ENCODE measurements at places on chromosomes 12 and 14.

- DNase-seq = peak; percentile 37
Observed at GRCh38 chr12:78584695-78585094, 279.9 kb upstream of the SYT1 start.

DNA sequence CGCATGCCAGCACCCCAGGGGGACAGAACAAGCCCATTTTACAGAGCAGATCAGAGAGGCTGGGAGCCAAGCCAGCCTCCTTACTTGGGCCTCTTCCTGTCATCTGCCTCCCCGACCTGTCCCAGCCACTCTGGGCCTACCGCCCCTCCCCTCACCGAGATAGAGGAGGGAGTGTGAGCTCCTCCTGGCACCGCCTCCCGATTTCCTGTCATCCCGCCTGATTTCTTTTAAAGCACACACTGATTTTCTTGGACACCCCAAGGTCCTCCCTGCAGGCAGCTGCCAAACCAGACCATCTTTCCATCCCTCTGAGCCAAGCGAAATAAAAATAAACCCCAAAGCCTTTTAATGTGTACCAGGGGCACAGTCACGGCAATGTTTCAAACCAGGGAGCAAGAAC is 108.4 kb downstream of the RFLNA start:
- no peak for DNase-seq

GRCh38 chr14:102150744-102151143 is 11.0 kb downstream of the WDR20 start:
- no peak for DNase-seq

GRCh38 chr14:101040538-101041442 is 137.3 kb upstream of the RTL1 start:
- DNase-seq = no peak

- DNase-seq = no peak
Observed at GRCh38 chr14:92154283-92154942, 32.6 kb downstream of the CPSF2 start.

DNA sequence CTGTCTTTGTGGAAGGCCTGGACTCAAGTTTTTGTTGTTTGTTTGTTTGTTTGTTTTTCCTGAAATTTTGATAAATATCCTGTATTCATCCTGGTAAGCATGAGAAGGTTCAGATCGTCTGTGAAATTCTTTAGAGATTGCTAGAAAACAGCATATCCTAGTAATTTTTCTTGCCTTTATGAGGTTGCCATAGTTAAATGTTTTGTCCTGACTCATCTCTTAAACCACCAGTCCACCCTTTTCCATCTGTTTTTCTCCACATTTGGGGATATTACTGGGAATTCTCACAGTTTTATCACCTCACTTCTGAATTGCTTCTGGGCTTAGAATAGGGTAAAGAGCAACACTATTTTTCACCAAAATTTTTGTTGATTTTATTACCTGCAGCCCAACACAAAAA is 248.3 kb downstream of the FBXL14 start:
- DNase-seq = no peak

- no peak for DNase-seq
Observed at GRCh38 chr12:15769586-15769985, 19.6 kb downstream of the EPS8 start.

GRCh38 chr14:87992346-87992717 is 650 bp downstream of the GALC start:
- DNase-seq = peak; percentile 56

GRCh38 chr12:14970473-14970872 is 2.4 kb upstream of the PDE6H start:
- DNase-seq = no peak

DNA sequence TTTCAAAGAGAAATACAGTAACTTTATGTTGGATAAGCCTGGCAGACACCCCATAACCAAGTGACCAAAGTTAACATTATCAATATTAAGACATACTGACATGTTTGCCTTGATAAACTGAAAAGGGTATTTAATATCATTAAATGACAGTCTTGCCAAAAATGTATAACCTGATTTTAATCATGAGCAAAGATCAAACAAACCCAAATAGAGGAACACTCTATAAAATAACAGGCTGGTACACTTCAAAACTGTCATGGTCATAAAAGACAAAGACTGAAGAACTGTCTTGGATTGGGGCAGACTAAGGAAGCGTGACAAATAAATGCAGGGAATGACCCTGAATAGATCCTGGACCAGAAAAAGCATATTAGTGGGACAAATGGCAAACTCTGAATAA is 64.0 kb downstream of the AKAP6 start:
- no peak for DNase-seq

DNA sequence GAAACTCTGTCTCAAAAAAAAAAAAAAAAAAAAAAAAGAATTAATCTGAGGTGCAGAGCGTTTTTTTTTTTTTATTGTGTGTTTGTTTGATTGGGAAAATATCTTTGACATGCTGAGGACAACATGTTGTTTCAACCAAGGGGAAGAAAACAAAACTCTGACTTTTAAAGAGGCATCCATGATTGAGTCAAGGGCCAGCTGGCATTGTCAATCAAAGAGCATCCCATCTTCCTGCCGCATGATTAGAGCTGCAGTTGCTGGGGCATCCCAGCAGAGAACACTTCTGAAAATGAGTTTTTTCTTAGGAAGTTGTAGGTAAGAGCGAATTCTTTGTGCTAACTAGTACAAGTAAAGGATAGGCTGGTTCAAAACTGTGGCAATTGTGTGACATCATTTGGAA is 200.9 kb upstream of the DAAM1 start:
- no peak for DNase-seq

DNA sequence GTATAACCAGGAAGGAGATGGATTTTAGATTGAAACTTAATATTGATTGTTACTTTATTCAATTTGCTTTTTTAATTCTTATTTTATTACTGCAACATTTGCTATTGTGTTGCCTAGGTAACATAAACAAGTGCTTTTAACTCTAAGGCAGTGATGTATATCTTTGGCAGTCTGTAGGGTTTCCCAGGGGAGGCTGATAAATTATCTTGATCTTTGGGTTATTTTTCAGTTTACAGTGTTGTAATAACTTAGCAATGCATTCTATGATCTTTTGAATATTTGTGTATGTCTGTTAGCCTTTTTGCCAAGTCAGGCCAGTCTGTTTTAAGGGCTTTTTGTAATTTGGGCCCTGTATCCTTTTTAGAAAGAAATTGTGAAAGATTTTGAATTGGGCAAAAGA is 7.8 kb upstream of the DTD2 start:
- no peak for DNase-seq

- peak; percentile 62 for DNase-seq
Observed at GRCh38 chr14:91369628-91370445, 47.8 kb downstream of the CCDC88C start.

DNA sequence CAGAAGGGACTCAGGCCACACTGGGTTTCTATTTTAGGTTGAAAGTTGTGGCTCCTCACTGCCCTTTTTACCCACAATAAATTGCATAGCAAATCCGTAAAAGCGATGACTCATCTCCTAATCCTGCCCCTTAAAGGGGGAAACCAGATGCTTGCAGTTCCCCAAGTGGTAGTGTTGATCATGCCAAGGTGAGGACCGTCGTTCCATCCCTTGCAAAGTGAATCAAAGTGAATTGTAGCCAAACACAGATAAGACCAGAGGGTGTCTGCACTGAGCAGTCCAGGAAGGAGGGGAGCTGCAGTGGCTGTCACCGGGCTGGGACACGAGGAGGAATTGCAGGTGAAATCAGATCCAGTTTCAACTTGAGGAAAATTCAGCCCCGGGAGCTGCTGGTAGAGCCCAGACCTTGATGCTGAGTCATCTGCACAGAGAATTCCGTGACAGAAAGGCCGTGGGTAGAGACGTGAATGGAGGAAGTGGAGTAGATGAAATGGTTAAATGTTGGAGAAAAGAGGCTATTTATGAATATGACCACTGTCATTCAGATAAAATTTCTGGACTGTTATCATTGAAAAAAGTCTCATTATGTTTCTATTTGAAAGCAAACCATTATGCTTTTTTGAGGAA is 44.2 kb upstream of the MMP17 start:
- DNase-seq = peak; percentile 78

- DNase-seq = no peak
Observed at GRCh38 chr12:57751432-57751787, 700 bp downstream of the CDK4 start.

DNA sequence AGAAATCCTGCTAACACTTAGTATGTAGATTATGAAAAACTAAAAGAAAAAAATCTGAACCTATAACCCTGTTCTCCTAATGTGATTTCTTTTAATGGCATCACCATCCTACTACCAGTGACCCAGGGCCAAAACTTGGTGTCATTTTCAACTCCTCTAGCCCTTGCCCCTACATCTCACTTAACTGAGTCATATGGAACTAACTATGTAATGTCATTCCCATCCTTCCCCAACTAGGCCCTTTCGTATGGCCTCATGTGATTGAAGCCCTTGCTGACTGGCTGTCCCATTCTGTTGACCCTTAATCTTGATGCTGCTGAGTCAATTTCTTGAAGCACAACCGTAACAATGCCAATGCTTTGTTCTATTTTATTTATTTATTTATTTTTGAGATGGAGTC is 7.6 kb downstream of the DMAC2L start:
- no peak for DNase-seq

DNA sequence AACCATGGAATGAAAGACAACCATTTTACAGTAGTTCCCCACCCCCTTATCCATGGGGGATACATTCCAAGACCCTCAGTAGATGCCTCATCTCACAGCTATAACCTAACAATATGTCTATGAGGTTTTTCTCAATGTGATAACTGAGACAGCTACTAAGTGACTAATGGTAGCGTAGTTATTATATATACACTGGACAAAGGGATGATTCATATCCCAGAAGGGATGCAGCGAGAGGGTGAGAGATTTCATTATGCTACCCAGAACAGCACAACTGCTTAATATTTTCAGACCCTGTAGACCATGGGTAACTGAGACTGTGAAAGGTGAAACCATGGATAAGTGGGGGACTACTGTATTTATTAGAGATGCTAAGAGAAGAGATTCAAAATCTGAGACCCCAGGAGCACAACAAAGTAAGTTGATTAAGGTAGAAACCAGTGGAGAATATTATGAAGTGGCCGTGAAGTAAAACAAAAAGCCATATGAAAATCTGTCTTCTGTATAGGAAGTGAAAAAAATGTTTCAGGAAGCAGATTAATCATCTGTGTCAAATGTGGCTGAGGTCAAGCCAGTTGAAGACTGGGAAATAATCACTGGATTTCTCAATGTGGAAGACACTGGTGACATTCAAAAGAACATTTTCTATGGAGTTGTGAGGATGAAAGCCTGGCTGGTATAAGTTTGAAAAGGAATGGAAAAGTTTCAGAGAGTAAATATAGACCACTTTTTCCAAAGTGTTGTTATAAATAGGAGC is 77.2 kb downstream of the RPL10L start:
- no peak for DNase-seq

GRCh38 chr12:91332302-91332701 is 149.7 kb upstream of the DCN start:
- no peak for DNase-seq

DNA sequence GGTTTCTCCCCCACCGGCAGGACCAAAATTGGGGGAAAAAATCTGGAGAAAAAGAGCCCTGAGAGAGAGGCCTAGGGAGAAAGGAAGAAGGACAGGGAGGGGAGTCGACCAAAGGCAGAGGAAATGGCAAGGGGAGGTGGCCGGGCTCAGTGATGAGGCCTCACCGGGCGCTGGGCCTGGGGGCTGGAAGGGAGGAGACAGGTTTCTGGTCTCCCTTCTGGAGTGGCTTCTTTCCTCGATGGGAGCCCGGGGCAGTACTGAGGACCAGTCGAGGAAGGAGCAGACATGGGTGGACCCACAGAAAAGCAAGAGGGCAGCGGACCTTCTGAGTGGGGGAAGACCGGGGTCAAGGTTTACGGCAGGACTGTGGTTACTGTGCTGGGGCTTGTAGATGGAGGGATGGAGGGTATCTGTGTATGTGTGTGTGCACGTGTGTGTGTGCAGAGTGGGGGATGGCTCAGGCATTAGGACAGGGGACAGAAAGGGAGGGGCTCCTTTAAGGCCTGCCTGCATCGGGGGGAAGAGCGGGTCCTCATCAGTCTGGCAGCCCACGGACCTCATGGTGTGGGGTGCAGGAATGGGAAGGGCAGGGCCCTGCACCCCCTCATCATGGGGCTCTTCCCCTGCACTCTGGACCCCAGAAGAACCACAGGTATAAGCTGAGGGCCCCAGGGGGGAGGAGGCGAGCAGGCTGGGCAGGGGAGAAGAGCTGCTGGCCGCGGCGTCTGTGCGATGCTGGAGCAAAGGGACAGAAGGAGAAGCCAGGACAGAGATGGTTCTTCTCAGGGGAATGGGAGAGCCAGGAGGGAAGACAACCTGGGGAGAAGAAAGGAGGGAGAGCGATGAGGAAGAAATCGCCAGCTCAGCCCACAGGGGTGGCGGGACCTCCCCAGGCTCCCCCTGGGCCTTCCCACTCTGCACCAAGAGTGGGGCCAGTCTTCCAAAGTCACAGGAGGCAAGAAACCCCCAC is 15.1 kb upstream of the RPLP0 start:
- no peak for DNase-seq

- DNase-seq = no peak
Observed at GRCh38 chr14:21631084-21631483, 3.7 kb downstream of the OR10G2 start.

DNA sequence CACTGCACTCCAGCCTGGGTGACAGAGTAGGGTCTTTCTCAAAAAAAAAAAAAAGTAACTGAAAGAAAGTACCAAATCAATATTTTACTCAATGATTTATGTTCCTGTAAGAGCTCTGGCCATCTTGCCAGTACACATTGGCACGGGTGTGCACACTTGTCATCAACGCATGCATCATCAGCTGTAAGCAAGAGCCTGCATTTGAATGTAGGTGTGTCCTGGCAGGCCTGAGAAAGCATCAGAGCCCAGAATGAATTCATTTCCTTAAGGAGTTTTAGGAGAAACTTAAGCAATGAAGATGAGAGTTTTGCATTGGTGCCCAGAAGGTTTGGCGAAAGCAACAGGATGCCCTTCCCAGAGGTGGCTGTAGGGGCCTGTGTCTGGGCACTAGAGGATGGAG is 88.5 kb upstream of the FZD10 start:
- no peak for DNase-seq

DNA sequence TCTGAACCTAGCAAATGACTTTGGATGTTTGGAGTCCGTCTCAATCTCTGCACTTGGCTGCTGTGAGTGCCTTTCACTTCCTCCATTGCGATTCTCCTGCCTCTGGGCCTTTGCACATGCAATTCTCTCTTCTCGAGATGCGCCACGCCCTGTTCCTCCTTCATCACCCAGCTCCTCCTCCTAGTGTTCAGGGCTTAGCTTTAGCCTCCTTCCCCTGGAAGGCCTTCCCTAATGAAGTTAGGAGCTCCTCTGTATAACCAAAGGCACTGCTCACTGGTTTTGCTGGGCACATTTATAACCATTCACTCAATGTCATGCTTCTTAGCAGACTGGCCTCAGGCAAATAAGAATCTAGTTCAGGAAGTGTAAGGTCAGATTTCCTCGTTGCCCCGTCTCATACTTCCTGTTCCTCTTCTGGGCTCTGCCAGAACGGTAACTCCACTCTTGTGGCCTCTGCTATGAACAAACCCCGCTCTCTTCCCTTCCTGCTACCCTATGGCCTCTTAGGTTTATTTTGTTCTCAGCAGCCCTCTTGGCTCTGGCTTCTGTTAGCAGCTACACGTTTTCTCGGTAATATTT is 171.4 kb downstream of the CRADD start:
- DNase-seq = no peak

- no peak for DNase-seq
Observed at GRCh38 chr12:60205500-60205899, 609.7 kb downstream of the SLC16A7 start.

- no peak for DNase-seq
Observed at GRCh38 chr12:41521872-41522379, 333.8 kb downstream of the PDZRN4 start.

All from ELF-1 (cell line).